Gastroesophageal sphincter (tissue), 4 donors: ENCODE measurements at places on chromosomes 1 and 21. TPM values are rescaled to one million over a fixed set of nuclear protein-coding genes. Genes with fewer than 3 reads are reported as not detected.

GRCh38 chr1:19648689-19649088, 4.6 kb downstream of the NBL1 start:
- ATAC-seq: no peak

GRCh38 chr1:179599623-179600249, 8.1 kb downstream of the TDRD5 start:
- no peak for ATAC-seq

DNA sequence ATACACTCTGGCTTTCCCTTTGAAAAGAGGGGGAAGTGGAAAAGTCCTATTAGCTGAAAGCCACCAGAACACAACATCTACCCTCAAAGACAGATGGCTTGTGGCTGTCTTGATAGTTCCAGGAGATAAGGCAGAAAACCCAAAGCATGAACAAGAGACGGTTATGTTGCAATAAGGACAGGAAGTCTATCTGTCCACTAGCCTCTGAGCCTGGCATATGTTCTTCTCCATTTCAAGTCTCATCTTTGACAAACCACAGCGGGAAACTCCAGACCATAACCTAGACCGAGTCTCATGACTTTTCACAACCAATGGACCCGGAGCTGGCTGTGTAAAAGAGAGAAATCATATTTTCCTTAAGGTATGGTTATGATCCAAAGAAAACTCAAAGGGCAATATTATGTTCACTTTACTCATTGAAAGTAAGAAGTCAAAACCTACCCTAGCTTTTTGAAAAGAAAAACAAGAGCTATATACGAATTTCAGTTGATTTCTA, 33.8 kb downstream of the DUSP10 start:
- peak; percentile 43 for ATAC-seq

DNA sequence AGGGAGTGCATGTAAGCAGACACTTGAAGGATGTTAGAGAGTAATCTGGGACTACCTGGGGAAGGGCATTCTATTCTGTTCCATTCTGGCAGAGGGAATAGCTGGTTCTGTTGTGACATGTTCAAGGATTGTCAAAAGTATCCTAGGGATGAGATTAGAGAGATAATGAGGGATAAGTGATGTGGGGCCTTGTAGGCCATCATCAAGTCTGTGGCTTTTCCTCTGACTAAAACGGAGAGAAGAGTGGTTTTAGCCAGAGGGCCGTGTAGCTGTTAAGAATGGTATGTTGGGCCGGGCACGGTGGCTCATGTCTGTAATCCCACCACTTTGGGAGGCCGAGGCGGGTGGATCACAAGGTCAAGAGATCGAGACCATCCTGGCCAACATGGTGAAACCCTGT, 23.6 kb downstream of the TGFB2 start:
- no peak for ATAC-seq

DNA sequence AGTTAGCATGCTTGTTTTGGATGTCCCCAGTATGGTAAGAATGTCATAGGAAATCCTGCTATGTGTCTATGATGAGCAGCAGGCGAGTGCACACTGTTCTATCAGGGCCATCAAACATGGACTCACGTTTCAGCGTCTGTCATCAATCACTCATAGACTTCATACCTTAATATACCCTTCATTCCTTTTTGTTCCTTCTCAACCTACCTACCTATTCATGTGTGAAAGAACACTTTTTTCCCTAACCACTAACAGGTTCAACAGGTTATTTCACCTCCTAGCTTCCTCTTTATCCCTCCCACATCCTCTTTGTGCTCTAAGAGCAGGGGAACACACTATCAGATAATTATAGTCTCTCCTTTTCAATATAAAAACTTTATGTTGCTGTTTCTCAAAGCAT, 300.6 kb downstream of the TM2D1 start:
- ATAC-seq: no peak

DNA sequence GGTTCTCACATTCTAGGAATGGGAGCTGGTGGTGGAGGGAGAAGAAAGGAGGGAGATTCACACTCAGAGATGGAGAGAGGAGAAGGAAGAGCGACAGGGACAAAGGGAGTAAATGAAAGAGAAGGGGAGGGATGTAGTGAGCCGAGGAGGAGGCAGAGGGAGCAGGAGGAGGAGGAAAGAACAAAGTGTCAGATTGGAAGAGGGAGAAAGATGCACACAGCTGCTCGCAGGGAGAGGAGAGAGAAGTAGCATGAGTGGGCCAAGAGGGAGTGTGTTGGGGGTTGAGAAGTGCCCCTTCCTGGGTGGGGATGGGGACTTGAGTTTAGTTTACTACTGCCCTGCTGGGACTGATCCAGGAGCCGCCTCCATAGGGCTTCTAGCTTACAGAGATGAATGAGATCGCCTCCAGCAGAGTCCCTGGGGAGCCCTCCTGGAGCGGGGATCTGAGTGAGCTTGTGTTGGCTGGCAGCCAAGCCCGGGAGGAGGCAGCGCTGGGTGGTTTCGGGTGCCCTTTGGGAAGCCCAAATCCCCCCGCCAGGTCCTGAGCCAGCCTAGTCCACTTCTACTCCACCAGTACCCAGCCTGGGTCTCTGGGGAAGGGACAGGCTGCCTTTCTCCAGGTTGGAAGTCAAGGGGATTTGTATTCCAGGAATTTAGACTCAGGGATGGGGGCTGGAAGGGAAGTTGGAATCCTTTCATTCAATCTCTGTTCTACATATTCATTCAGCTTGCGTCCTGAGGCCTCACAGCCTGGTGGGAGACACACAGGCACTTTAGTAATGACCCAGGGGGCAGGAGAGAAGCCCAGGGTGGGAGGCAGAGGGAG, 20.9 kb downstream of the PTPRU start:
- ATAC-seq: no peak

DNA sequence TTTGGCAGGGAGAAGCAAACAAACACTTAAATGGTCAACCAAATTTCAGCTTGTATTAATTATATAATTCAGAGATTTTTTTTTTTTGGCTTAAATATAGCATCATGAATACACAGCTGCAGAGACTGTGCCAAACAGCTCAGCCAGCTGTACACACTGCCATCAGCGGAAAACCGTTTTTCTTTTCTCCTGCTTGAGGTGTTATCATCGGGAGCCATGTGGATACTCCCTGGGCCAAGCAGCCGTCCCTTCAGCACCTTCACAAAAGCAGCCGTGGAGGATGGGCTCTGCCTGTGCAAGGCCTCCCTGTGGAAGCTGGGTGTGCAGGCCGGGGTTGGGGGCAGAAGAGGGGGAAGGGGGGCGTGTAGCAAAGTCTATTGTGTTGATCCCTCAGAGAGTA, 85.0 kb downstream of the NUF2 start:
- no peak for ATAC-seq

GRCh38 chr1:175405766-175406165, 213.2 kb upstream of the KIAA0040 start:
- no peak for ATAC-seq

DNA sequence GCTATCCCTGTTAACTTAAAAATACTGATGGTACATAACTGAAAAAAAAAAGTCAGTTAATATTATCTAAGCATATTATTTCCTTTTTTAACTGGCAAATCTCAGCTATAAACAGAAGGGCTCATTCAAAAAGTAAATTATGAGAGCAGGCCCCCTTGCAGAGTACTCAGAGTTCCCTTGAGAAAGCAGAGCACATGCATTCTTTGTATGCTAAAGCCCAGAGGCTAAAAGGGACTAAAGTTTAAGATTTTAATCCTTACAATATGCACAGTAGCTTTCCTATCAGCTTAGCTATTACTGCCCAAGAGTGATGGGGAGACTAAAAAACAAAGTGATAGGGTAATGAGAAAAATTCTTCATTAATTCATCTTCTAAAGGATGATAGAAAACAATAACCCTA, 18.5 kb downstream of the SLC16A1 start:
- no peak for ATAC-seq

DNA sequence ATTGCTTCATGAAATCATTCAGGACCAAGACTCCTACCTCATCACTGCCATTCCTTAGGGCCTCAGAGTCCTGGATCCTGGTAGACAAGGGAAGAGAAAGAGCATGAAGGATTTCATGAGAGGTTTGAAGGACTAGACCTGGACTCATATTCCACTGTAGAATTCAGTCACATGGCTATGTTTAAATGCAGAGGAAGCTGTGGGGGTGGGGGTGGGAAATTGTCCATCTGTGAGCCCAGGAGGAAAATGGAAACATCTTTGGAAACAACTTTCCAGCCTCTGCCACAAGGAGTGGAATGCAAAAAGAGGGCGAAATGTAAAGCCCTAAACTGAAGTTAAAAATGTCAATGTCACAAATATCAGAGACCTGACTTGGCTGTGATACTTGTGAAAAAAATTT, 73.0 kb downstream of the BRINP2 start:
- no peak for ATAC-seq

- ATAC-seq: no peak
Measured at GRCh38 chr1:204971517-204972336, 71.3 kb upstream of the CNTN2 start.

DNA sequence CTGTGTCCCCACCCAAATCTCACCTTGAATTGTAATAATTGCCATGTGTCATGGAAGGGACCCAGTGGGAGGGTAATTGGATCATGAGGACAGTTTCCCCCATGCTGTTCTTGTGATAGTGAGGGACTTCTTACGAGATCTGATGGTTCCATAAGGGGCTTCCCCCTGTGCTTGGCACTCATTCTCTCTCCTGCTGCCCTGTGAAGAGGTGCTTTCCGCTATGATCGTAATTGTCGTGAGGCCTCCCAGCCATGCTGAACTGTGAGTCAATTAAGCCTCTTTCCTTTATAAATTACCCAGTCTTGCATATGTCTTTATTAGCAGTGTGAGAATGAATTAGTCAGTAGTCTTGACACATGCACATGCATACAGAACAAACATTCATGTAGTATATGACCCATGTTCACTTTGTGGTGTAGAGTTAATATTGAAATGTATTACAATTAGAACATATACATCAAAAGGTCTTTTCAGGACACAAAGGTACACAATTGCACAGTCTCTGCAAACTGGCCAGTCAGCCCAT, 16.9 kb upstream of the IFI16 start:
- ATAC-seq: no peak

GRCh38 chr1:52463891-52464290, 59.5 kb downstream of the PRPF38A start:
- no peak for ATAC-seq

DNA sequence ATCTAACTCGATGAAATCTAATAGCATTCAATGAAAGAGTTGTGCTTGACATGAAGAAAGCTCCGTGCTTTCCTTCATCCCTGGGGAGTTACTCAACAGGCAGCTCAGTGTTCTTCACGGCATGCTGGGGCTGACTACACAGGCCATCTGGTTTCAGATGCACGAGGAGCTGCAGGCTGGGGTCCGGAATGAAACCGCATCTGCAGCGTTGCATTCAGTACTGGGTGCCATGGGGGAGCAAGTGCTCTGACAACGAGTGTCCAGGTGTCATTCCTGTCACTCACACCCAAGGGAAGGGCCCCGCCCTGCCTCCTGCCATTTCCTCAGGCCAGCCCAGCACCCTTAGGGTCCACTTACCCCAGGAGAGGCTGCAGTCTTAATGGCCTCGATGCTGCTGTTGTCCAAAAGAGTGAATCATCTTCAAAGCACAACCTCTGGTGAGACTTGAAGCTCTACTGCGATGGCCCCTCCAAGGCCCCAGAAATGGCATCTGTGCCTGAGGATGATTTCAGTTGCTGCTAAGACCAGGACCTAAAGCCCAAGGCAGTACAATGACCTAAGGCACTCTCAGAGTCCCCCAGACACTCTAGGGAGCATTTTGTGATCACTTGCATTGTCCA, 61.4 kb downstream of the STUM start:
- no peak for ATAC-seq

- ATAC-seq: no peak
Measured at GRCh38 chr21:37647781-37648180, 268.5 kb downstream of the KCNJ6 start.

DNA sequence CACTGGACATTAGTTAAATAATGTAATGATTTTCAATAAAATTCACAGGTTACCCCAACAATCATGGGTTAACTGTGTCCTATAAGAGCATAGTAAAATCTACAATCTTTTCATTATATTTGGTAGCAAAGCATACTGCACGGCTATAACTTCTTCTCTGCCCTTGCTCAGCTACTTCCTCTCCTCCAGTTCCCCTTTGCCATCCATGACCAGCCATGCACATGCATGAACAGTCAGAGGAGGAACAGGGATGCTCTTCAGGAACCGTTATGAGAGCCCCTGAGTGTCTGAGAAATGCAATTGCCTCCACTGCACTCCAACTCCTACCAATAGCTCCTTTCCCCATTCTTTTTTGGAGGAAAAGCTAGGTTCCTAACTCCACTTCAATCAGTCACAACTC, 646.7 kb downstream of the LTN1 start:
- ATAC-seq: no peak

DNA sequence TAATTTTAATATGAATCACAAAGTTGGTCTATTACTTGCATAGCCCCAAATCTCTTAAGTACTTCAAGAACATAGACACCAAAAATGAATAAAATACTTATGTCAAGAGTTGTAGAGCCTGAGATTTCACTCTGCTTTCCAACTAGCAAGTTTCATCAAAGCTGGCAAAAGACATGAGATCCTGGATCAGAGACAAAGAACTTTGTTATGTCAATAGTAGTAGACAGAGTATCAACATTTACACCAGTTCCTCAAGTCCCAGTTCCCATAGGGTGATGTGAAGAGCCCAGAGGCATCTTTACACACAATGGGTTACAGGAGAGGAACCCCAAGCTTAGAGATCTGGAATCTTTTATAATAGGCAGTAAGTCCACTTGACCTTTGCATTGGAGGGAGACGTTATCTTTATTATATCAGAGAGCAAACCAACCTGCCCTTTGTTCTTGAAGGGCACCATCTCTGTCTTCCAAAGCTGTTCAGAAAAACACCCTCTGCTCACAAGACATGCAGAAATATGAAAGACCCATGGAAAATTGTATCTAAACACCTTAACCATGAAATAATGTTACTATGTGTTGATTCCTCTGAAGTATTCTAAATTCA, 174.4 kb upstream of the GALNT2 start:
- ATAC-seq: no peak

FLVCR1 gene
- total RNA-seq: 3.2 TPM

GPR89B gene
- total RNA-seq: 12.3 TPM

CFAP107 gene
- total RNA-seq: not detected

TAS1R1 gene
- total RNA-seq: not detected

DLGAP3 gene
- total RNA-seq: not detected
